ENCODE measurements at places on chromosomes 12 and 14.

DNA sequence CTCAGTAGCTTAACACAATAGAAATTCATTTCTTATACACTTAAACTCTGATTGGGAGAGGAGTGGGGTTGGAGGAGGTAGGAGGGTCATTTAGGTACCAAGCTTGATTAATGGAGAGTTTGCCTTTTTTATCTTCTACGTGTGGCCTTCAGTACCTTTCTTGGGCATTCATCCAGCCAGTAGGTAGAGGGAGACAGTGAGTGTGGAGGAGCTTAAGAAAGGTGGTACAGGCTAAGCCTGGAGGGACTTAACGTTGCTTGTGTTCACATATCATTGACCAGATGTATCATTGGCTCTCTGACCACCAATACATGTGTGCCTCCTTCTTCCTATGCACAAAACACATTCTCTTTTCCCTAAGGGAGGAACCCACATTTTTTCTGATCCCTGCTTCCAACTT is 232.9 kb upstream of the CRY1 start:
- DNase-seq = no peak

DNA sequence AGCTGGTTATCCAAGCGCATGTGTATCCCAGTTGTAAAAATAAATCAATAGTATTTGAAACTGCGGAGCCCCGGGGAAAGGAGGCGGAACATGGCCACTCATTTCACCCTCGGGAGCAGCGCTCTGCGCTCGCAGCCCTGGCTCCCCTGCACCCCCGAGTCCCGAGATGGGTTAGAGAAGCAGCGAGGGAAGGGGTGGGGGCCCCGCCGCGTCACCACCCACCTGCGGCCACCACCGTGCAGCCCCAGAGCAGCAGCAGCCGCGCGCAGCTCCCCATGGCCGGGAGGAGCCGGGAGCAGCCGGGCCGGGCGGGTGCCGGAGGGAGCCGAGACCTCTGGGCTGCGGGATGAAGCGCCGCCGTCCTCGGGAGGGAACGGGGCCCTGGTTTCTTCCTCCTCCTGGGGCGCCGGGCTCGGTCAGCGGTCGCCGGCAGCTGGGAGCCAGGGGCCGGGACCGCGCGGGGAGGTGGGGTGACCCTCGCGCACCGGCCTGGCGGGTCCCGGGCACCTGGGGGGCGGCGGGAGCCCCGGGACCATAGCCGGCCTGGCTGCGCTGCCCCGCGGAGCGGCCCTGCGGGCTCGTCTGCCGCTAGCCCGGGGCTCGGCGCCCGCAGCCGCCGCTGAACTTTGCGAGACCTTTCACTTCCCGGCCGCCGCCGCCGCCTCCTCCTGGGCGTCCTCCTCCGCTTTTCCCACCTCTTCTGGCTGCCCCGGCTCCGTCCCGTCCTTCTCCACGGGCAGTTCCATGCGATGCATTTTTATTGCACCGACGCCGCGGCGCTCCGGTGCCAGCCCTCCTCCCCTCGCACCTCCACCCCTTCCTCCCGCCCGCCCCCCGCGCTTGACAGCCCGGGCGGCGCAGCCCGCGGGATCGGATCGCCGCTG is at the start of gene NTN4:
Gene NTN4, minus strand, starts transcription at position 732 of the 884 bp plus-strand sequence. Its CDS starts 455 bp downstream, at position 277.
- DNase-seq = no peak

DNA sequence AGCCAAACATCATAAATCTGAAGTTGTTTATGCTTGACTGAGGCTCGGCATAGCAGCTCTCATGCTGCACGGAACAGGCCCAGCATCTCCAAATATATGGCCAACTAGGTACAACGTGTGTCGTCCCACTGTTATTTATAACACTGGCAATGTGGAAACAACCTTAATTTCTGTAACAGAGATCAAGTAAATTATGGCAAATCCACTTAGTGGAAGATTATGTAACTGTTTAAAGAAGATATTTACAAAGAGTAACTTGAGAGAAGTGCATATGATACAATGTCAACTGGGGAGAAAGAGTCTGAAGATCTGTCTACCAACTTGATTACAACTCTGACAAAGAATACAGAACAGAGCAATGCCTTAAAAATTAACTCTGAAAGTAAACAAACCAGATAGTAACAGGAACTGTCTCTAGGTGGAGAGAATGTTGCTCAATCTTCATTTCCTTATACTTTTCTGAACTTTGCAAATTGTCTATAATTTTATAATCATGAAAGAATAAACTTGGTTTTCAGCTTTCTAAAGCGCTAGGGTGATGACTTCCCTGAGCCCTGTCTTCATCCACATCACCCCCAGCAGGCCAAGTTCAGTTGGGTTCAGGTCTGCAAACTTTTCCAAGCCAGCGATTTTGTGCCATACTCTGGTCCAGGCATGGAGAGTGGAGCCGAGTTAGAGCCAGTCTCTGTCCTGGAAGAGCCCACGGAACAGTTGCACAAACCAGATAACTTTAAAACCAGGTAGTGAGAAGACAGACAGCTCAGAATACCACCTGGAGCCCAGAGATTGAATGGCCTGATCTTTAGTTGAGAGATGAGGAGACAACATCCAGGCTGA is 44.3 kb upstream of the BDKRB2 start:
- DNase-seq = no peak

DNA sequence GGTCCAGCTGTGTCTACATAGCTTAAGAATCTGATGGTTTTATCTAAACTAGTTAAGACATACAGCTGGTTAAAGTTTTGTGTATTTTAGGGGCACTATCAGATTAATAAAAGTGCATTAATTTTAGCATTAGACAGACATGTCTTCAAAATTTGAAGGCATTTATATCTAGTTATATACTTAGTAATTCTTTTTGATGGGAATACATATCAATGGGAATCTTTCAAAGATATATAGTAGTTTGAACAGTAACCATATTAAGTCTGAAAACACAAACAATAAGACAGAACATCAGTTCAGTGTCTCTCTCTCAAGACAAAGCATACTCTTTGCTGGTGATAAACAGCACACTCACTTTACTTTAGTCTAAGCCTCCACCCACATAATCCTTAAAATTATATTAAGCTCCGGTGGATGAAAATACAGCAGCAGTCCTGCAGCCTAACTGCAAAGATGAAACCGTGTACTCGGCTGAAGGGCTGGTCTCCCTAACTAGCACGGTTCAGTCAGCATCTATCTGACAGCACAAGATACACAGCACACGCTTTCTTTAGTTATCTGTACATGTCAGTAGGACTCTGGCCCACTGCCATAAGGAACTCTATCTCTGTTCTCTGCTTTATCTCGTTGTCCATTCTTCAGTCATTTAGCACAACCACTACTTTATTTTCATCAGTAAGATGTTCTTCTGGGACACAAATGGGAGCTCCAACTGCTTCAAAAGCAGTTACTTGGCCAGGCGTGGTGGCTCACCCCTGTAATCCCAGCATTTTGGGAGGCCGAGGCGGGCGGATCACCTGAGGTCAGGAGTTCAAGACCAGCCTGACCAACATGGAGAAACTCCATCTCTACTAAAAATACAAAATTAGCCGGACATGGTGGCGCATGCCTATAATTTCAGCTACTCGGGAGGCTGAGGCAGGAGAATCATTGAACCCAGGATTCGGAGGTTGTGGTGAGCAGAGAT is 80.5 kb downstream of the MED13L start:
- no peak for DNase-seq

GRCh38 chr14:64465191-64465822 is at the start of gene AKAP5:
Gene AKAP5 (plus strand): TSS chr14:64465499. CDS start chr14:64468395, 2,896 bp downstream.
- DNase-seq = peak; percentile 32

GRCh38 chr14:75697386-75697785 is 36.3 kb downstream of the TTLL5 start:
- DNase-seq = no peak

DNA sequence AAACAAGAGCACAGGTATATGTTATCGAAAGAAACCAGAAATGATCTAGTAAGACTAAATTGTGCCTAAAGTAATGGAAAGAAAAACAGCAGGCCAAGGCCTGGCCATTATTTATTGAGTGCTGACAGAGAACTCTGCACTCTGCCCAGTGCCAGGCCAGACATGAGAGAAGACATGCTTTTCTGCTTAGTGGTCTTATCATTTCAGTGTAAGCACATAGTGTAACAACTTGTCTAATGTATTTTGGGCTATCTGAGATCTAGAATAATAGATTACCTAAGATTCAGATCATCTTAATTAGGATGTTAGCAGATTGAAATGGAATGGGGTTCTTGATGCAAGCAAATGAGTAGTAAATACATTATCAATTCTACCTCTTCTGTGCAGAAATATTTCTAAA is 278.3 kb downstream of the AKAP6 start:
- peak; percentile 68 for DNase-seq

DNA sequence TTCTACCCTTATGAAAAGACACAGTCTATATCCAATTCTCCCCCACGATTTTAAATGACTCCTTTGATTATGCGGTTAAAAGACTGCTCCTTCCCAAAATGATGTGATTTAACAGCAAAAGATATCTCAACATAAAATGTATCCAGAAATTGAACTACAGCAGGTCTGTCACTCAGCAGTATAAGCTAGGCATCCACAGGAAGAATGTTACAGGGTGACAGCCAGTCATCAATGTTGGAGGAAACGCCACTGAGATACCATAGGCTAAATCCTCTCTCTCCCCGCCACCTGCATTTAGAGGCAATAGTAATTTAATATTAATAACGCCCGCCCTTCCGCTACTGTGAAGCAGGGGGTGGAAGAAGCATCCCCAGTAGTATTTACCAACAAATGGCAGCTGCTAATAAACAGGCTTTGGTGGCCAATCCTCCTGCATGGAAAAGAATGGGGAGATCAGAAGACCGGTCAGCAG is 613 bp downstream of the RECQL start:
- DNase-seq = no peak

DNA sequence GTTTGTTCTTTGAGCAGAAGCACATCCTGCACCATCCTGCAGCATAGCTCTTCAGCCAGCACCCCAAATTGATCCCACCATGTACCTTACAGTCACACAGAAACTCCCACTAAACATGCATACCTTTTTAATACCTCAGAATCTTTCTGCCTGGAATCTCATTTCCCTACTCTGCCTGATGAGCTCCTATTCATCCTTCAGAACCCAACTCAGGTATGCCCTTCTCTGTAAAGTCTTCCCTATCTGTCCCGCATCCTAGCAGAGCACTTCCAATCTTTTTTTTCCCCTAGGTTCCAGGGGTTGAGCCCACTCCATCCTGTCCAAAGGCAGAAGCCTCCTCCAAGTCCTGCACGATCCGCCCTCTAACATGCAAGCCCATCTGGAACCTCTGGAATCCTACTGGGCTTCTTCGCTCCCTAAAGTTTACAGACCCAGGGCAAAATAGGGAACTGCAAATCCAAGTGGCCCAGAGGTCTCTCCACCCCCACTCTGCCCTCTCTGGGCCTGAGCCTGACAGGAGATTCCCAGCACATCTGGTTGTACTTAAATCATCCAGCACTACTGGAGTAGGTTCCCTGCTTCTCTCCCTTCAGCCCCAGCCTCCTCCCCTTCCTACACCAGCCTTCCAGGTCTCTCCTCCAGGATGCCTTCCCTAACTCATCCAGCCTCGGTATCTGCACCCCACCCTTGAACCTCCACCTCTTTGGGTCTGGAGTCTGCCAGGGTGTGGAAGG is 4.1 kb upstream of the FIGNL2 start:
- peak; percentile 37 for DNase-seq

GRCh38 chr12:76552343-76552938 is 7.1 kb downstream of the OSBPL8 start:
- DNase-seq = peak; percentile 45

GRCh38 chr14:63632932-63633514 is 8.6 kb downstream of the WDR89 start:
- DNase-seq = peak; percentile 20

Measured in fibroblast of upper back skin (primary cell).